ENCODE measurements at places on chromosomes 13 and 19.

- no peak for DNase-seq
These were observed 6.4 kb upstream of the FOXO1 start for GRCh38 chr13:40672765-40673397.

DNA sequence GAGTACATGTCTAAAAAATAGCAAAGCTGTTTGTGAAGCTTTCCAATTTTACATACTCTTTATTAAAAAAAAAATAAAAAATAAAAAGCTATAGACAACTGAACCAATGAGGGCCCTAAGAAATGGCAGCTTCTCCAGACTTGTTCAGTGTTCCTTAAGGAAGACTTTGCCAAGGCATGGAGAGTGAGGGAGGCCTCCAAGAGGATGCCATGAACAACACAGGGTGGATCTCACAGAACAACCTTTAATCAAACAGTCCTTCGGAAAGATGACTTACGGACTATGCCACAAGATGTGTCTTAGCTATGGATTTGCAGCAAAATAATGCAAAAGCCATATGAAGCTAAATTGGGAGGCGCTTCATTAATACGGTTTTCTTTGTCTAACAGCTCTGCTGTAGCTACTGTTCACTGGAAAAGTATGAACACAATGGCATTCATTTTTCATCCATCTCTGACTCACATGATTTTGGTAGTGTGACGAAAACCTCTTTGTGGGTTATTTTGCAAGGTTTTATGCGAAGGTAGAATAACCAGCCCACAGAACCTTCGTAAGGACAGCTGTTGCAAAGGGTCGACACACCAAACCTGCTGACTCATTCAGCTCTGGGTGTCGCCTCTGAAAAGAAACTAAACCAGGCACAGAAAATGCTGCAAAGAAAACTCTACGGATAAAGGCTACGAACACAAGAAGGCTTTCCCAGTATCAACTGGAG is 27.7 kb downstream of the EFNB2 start:
- DNase-seq, result peak; percentile 43

- DNase-seq, result no peak
These were observed 52.6 kb downstream of the WTIP start for GRCh38 chr19:34534206-34534605.

GRCh38 chr19:50777830-50778303 is 7.6 kb downstream of the GPR32 start:
- no peak for DNase-seq

DNA sequence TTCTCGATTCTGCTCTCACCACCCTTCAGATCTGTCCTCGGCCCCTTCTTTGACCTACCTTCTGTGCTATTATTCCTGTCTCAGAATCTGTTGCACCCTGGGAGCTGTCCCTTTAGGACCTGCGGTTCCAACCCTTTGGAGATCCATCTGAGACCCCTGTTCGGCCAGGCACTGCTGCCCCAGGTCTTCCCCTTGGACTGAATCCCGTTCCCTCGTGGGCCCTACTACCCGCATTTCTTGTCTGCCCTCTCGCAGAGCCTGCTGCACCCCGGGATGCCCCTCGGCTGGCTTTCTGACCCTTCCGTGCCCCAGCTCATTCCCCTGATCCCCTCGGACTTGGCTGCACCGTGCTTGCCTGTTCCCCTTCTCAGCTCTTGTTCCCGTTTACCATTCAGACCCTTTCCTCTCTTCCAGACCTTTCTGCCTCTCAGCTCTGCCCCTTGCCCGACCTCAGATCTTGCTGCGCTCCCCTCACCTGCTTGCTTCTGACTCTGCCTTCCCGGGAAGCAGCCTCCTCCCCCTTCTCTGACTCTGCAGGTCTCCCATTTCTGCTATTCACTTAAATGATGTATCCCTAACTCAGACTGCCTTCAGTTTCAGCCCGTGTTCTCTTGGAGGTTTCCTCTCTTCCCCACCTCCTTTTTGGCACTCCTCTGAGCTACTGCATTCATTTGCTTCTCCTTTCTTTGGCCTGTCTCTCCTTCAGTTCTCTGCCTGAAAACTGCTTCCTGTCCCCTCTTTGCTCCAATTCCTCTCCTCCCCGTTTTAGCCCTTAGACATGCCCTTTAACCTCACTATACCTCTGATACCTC is 1.1 kb downstream of the ARHGAP35 start:
- peak; percentile 19 for DNase-seq

DNA sequence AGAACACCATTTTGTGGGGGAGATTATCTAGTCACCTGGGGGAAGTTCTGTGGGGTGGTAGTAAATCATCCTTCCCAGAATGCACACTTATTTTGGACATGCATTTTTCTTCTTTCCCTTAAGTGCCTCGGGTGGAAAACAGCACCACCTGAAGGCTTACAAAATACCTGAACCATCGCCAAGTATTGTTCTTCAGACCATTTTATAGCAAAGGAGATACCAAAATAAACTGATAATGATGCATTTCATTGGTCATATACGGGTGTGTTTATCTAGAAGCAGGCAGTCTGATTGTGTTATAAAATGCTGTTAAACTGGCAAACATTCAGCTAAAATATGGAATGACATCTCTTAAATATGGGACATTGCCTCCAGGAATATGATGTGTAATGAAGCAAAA is 1034.7 kb downstream of the SLITRK1 start:
- no peak for DNase-seq

DNA sequence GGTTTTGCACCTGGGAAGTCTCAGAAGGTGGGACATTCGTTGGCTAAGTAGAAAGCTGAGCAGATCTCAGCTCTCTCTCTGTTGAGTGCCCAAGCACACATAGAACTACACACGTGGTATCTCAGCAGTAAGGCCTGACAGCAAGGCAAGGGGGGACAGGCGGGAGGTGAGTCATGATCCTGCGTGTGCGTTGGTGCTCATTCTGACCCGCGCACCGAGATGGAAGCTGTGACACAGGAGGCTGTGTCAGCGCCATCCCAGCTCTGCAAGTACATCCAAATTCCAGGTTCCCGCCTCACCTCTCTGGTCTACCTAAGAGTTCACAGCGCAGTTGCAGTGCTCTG is 135.7 kb downstream of the USP12 start:
- no peak for DNase-seq

DNA sequence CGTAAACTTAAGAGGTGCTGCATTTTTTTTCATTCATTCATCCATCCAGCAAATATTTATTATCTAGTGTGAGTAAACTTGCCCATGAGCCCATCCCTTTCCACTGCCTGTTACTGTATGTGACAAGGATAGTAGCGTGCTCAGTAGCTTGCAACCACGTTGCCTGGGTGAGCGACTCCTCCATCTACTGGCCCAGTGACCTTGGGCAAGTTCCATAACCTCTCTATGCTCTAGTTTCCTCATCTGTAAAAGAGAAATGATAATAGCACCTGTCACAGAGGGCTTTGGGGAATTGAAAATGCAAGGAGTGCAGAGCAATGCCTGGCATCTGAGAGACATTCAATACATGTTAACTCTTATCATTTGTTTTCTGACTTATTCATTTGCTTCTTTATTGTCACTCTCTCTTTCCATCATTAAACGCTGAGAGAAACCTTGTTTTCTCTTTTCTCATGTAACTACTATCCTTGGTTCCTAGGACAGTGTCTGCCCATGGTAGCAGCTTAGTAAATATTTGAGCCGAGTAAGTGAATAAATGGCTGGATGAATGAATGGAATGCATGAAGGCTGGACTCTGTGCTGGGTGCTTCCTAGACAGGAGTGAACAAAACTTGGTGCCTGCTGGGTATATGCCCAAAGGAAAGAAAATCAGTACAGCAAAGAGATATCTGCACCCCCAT is 19.9 kb downstream of the LRCH1 start:
- DNase-seq, result no peak
